ENCODE measurements at places on chromosomes 4 and X.

DNA sequence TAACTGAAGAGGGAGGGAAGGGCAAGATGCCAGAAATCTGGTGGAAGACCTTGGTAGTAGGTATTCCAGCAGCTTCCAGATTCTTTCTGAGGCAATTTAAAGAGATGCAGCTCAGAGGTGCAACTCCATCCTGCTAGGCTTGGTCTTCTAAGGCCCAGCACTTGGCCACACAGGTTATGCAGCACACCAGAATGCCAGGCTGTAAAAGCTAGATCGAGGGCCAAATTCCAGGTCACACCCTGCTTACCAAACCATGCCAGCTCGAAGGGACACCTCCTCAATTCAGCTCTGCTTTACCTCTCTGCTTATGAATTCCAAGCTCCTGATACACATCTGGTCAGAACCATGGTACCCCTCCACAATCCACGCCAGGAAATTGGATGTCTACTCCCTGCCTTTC is 19.8 kb upstream of the ATXN3L start:
- no peak for DNase-seq

GRCh38 chr4:185219551-185220344 is 10.3 kb downstream of the SNX25 start:
- DNase-seq, result no peak

- DNase-seq, result no peak
These were observed 198.3 kb downstream of the ARAP2 start for GRCh38 chr4:36046026-36046425.

- DNase-seq, result no peak
These were observed 72.0 kb downstream of the TMEM144 start for GRCh38 chr4:158282252-158282651.

GRCh38 chr4:40448875-40449274 is 113.7 kb downstream of the CHRNA9 start:
- DNase-seq, result no peak

- DNase-seq, result no peak
These were observed 404 bp downstream of the PPP2R3B start for GRCh38 chrX:386239-386767.

- no peak for DNase-seq
These were observed 16.4 kb downstream of the TCEANC start for GRCh38 chrX:13669246-13669737.

DNA sequence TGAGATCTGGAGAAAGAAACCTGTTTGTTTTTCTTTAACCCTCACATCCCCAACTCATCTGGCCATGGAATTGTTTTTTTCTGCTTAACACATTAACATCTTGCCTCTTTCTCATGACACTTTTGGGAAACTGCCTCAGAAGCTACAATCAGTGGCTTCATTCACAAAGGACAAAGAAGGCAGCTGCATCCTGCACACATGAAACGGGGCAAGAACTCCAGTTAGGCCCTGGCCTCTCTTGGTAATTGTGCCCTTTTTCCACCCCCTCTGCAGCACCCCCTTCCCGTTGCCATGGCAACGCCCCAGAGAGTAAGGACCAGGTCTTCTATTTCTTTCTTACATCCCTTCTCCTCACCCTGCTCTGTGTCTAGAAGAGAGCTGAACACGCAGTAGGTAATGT is 103.4 kb downstream of the PDGFRA start:
- DNase-seq, result no peak

DNA sequence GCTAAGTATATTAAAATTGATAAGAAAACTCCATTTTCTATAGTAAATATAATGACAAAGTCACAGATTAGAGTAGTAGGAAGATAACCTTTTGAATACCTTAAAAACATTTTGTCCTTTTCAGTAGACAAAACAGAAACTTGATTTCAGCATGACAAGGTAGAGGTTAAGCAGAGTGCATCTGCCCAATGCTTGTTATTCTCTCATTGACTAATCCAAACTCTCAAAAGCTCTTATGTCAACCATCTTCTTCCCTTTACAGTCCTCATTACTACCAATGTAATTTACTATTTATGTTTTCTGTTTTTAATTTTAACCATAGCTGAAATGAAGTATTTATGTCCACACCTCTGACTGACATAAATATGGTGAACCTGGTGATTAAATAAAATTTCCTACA is 11.1 kb downstream of the NIPAL1 start:
- DNase-seq, result no peak

DNA sequence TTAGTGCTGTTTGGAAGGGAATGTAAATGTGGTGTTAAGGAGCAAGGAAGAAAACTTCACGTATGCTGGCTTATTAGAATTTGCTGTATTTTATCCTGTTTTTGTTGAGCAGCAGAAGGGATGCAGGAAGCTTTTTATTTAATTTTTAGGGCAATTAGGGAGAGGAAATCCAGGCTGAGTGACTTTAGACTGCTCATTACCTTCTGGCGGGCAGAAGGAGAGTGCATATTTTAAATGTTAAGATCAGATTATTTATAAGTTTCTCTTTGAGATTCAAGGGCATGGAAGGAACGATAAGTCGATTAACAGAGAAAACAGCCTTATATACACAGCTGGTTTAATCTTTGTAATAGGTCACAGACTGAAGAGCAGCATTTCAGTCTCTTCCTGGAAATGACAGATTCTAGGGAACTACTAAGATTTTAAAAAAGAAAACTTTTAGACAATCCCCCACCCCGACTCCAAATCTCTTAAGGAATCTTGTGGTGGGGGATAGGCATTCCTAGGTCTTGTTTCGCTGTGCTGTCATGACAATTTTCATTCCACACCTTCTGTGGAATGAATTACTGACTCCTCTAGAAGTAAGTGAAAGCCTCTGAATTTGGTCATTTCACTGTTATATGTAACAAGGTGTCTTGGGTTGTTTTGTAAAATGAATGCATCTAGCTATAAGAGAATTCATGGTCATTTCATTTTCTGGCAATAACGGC is 402.5 kb downstream of the RAPGEF2 start:
- DNase-seq, result no peak

DNA sequence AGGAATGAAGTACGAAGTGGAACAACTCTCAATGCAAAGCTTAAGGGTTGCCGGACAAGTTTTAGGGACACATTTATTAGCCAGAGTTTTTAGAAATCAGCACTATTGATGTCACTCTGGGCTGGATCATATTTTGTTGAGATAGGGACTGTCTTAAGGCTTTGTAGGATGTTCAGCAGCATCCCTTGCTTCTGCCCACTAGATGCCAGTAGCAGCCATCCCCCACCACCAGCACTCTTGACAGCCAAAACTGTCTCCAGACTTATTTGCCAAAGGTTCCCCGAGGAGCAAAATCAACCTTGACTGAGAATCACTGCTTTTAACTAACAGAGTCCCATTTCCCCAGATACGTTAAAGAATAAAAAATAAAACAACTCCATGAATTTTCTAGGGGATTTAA is 1497.3 kb downstream of the STIM2 start:
- DNase-seq, result no peak

- DNase-seq, result no peak
These were observed 17.7 kb downstream of the IQSEC2 start for GRCh38 chrX:53263597-53264094.

All from stimulated activated CD8-positive, alpha-beta memory T cell treated with anti-CD3 and anti-CD28 coated beads, Interleukin-15, amount 100 ng/mL, for 1 hour (primary cell).